Heart left ventricle (tissue), 16 donors: ENCODE measurements at places on chromosomes 4 and X. TPM values are rescaled to one million over a fixed set of nuclear protein-coding genes. Genes with fewer than 3 reads are reported as not detected.

- no peak for DNase-seq
Observed at GRCh38 chr4:120304801-120305200, 238.2 kb upstream of the MAD2L1 start.

Gene DUSP9
- total RNA-seq: 0.25 TPM

GRCh38 chr4:188117631-188118324 is 8.4 kb upstream of the TRIML2 start:
- DNase-seq: no peak

- no peak for DNase-seq
Observed at GRCh38 chrX:9071031-9071650, 37.2 kb upstream of the FAM9B start.

- no peak for DNase-seq
Observed at GRCh38 chr4:86380181-86380724, 20.4 kb upstream of the MAPK10 start.

Gene FMR1NB
- total RNA-seq: not detected

DNA sequence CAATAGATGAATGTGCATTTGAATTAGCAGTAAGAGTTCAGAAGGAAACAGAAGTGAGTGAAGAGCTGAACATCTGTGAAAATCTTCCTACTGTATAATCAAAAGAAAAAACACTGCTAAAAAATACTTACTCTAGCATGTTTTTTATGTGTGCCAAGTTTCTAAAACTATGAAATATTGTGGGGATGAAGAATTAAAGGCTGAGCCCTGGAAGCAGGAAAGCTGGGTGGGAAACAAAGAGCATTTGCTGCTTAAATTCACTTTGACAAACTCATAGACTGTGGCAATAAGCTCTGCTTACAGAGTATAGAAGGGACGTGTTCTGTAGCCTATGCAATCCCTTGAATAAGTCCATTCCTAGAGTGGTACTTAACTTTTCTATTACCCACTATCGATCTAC is 261.7 kb downstream of the ANKRD50 start:
- no peak for DNase-seq

- DNase-seq: no peak
Observed at GRCh38 chr4:92519727-92520126, 216.0 kb downstream of the GRID2 start.

- DNase-seq: no peak
Observed at GRCh38 chr4:147160908-147161513, 215.3 kb upstream of the TTC29 start.

- no peak for DNase-seq
Observed at GRCh38 chr4:146458594-146458993, 63.1 kb downstream of the SLC10A7 start.

- DNase-seq: no peak
Observed at GRCh38 chr4:2545321-2546013, 9.0 kb downstream of the FAM193A start.

- DNase-seq: no peak
Observed at GRCh38 chr4:149897783-149898182, 82.1 kb upstream of the IQCM start.

DNA sequence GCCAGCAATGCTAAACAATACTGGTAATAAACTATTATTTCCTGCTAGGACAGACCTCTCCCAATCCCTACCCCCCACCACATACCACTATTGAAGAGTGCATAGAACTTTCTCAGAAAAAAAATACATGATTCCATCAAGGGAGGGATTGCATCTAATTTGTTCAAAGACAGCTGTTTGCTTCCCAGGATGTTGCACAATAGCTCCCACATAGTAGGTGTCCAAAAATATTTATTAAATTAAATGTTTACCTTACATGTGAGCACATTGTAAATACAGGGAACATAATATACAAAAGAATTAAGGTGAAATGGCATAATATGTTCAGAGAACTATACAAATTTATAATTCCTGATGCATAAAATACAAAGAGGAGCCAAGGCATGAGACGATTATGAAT is 1111.8 kb upstream of the LCORL start:
- no peak for DNase-seq

Gene SPANXB1
- total RNA-seq: not detected

Gene ARSJ
- 1.9 TPM for total RNA-seq
